Subcutaneous preadipocyte (primary cell): ENCODE measurements at places on chromosomes 7 and 10. TPM values are rescaled to one million over a fixed set of nuclear protein-coding genes. Genes with fewer than 3 reads are reported as not detected.

PRPS1L1 gene
- total RNA-seq, result not detected in 2 replicates

RBM33 gene
- 20.2 and 26.4 TPM in 2 replicates for total RNA-seq

ANXA7 gene
- 116 and 146 TPM in 2 replicates for total RNA-seq

HMX3 gene
- total RNA-seq, result not detected in 2 replicates

BMI1 gene
- 47.0 and 60.4 TPM in 2 replicates for total RNA-seq

FAM25C gene
- not detected in 2 replicates for total RNA-seq

COL1A2 gene
- 1,111 and 1,947 TPM in 2 replicates for total RNA-seq

CCL24 gene
- not detected in 2 replicates for total RNA-seq

RSPH10B2 gene
- under 0.01 and 0.20 TPM in 2 replicates for total RNA-seq

SPDYE5 gene
- total RNA-seq, result not detected in 2 replicates

MYH16 gene
- not detected in 2 replicates for total RNA-seq

HOXA1 gene
- 0.73 and 1.4 TPM in 2 replicates for total RNA-seq

RAMP3 gene
- not detected in 2 replicates for total RNA-seq

C10orf67 gene
- total RNA-seq, result under 0.01 TPM in 1 of 2 replicates, not detected in the other

HGF gene
- total RNA-seq, result 345 and 402 TPM in 2 replicates
